ENCODE measurements at places on chromosomes 13 and 19.

GRCh38 chr13:70347947-70348620 lies 239.8 kb upstream of the KLHL1 start:
- no peak for DNase-seq

GRCh38 chr13:48078251-48078656 lies 16.6 kb downstream of the MED4 start:
- no peak for DNase-seq

DNA sequence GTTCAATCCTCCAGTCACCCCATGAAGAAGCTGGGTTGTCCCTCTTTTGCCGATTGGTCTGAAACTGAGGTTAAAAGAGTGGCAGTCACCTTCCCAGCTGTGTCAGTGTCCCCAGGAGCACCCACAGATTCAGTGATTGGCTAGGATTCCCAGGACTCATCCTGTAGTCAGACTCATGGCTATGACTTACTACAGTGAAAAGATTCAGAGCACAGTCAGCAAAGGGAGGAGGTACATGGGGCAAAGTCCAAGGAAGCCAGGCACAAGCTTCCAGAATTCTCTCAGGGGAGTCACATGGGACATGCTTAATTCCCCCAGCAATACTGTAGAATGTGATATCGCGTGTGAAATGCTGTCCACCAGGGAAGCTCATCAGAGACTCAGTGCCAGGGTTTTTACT lies 14.2 kb downstream of the ZNF473 start:
- no peak for DNase-seq

DNA sequence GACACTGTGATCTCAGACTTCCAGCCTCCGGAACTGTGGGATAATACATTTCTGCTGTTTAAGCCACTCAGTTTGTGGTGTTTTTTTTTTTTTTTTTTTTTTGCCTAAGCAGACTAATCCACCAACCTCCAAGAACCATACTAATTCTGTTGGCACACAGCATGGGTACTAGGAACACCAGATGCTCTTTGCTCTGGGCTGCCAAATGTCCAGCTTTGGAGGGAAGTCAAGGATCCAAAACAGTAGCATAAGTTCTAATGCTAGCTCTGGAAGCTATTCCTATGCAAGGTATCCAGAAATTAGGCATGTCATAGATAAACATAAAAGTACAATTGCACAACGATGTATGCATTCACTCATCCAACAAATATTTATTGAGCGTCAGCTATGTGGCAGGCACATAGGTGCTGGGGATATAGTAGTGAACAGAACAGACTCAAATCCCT lies 64.5 kb upstream of the WDFY2 start:
- DNase-seq, result no peak

DNA sequence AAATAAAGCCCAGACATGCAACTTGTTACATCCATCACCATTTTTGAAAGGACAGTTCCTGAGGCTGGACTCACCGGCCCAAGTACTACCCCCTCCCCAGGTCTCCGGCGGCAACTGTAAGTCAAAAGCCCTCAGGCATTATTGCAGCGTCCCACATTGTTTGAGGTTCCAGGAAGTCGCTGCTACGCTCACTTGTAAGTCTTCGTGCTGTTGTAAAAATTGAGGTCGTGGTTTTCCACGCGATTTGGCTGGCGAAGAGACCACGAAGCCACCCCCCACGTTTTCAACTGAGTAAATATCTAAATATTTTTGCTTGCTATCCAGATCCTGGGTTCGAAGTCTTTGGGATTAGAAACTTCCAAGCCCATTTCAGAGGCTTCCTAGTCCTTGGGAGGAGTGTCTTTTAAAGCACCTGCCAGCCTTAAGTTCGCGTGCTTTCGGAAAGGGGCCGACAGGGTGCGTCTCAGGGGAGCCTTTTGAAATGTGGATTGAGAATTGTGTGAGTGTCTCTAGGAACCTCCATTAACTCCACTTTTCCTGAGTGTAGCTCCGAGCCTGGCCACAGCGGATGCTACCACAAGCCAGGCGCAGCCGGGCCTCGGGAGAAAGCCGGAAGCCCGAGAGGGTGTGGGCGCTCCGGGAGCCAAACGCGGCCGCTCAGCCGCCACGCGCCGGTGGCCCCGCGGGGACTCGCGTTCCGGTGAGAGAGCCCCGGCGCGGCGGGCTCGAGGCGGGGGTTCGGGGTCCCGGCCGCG lies 434 bp upstream of the FNDC3A start:
- peak; percentile 94 for DNase-seq

DNA sequence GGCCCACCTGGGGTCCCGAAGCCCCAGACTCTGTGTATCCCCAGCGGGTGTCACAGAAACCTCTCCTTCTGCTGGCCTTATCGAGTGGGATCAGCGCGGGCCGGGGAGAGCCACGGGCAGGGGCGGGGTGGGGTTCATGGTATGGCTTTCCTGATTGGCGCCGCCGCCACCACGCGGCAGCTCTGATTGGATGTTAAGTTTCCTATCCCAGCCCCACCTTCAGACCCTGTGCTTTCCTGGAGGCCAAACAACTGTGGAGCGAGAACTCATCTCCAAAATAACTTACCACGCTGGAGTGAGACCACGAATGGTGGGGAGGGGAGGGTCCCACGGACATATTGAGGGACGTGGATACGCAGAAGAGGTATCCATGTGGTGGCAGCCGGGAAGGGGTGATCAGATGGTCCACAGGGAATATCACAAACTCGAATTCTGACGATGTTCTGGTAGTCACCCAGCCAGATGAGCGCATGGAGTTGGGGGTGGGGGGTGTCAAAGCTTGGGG lies 1.0 kb upstream of the ICAM5 start:
- no peak for DNase-seq

DNA sequence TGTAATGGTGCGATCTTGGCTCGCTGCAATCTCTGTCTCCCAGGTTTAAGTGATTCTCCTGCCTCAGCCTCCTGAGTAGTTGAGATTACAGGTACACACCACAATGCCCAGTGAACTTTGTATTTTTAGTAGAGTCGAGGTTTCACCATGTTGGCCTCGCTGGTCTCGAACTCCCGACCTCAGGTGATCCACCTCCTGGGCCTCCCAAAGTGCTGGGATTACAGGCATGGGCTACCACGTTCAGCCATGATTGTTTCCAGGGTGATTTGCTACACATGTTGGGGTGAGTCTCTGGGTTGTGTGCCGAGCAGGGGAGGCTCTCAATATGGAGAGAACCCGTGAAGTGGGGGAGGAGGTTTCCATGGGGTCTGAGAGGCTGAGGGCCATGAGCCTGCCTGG lies 24.8 kb upstream of the CEACAM21 start:
- no peak for DNase-seq

DNA sequence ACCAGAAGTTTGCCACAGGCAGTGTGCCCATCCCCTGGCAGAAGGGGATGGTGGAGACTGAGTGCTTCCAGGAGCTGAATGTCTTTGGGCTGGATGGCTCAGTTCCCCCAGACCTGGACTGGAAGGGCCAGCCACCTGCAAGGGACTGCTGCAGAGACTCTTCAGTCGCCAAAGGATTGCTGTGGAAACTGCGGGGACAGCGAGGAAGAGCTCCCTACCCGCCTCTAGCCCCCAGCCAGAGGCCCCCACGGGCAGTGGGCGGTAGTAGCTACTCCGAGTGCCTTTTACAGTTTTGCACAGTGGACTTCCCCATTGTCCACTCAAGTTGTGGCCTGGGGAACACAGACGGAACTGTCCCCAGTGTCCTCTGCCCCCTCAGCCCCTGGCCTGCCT lies 138.5 kb downstream of the ZDHHC20 start:
- no peak for DNase-seq

DNA sequence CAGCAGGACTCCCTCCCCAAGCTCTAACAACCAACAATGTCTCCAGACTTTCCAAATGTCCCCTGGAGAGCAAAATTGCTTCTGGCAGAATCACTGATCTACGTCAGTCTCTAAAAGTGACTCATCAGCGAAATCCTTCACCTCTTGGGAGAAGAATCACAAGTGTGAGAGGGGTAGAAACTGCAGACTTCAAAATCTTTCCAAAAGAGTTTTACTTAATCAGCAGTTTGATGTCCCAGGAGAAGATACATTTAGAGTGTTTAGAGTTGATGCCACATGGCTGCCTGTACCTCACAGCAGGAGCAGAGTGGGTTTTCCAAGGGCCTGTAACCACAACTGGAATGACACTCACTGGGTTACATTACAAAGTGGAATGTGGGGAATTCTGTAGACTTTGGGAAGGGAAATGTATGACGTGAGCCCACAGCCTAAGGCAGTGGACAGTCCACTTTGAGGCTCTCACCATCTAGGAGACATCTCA lies 6.2 kb upstream of the CEACAM5 start:
- no peak for DNase-seq

GRCh38 chr13:78306519-78307206 lies 296.7 kb downstream of the POU4F1 start:
- DNase-seq, result no peak

DNA sequence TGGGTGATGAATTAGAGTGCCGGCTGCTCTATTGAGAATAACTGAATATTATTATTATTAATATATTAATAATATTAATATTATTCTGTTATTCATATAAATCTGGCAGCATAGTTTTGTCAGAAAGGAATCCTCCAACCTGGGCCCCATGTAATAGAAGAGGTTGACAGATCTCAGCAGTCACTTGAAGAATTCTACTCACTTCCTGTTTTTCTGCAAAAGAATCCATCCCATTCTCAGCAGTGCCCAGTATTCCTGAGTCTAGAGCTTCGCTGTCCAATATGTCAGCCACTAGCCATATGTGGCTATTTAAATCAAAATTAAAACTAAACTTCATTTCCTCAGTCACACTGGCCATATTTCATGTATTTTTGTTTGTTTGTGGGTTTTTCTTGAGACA lies 72.4 kb upstream of the USPL1 start:
- no peak for DNase-seq

DNA sequence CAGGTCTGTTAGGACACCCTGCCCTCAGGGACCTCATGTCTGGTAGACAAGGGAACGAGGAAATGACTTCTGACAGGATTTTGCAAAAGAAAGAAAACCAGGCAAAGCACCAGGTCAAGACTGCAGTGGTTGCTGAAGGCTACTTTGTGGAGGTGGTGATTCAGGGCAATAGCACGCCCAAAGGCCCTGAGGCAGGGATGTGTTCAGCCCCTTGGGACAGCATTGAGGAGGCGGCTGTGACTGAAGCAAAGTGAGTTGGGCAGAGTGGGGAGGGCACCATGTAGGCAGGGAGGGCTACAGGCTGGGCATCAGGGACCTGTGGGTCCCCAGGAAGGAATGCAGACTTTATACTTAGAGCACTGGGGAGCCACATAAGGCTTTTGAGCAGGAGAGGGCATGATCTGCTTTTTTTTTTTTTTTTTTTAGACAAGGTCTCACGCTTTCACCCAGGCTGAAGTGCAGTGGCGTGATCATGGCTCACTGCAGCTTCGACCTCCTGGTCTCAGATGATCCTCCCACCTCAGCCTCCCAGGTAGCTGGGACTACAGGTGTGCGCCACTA lies 10.8 kb upstream of the HOMER3 start:
- DNase-seq, result no peak

- no peak for DNase-seq
Observed at GRCh38 chr19:11821474-11822109, 7.5 kb downstream of the ZNF440 start.
